Activated naive CD4-positive, alpha-beta T cell treated with anti-CD3 and anti-CD28 coated beads, Interleukin-2, amount 10 ng/mL, durations not matched to agents 7 days and 5 days (primary cell): ENCODE measurements at places on chromosomes 3 and 15.
A peak's percentile ranks its signal among the peaks of the same experiment; 100 is the strongest.

DNA sequence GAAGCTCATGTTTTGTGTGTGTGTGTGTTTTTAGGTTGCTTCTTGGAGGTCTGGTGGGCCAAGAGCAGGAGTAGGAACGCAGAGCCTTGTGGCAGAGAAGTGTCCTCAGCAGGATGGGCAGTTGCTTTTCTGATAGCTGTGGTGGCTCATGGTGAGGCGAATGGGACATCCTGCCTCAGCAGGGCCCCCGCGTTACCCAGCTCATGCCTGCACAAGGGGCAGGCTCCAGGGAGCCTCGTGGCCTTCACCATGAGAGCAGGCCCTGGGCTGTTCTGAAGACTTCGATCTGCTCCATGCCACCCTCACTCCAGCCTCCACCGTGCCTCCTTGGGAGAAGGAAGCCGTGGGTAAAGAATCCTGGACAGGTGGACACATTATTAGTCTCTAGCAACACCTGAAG is 33.4 kb upstream of the CTXND1 start:
- no peak for DNase-seq

GRCh38 chr3:40602778-40603385 is 78.1 kb downstream of the ZNF621 start:
- DNase-seq, result no peak

GRCh38 chr3:138725116-138725515 is 109.6 kb downstream of the PIK3CB start:
- no peak for DNase-seq

GRCh38 chr3:195154793-195155535 is 116.0 kb downstream of the XXYLT1 start:
- no peak for DNase-seq

DNA sequence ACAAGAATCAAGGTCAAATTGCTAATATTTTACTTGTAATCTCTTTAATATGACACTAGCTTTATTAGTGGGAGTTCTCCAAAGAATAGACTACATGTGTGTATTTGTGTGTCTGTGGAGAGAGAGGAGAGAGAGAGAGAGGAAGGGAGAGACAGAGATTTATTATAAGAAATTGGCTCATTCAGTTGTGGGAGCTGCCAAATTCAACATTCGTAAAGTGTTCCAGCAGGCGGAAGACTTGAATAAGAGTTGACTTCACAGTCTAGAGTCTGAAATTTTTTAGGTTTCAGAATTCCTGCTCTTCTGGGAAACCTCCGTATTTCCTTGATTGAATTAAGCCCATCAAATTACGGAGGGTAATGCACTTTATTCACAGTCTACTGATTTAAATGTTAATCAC is 4.7 kb upstream of the CLDN1 start:
- DNase-seq, result no peak

DNA sequence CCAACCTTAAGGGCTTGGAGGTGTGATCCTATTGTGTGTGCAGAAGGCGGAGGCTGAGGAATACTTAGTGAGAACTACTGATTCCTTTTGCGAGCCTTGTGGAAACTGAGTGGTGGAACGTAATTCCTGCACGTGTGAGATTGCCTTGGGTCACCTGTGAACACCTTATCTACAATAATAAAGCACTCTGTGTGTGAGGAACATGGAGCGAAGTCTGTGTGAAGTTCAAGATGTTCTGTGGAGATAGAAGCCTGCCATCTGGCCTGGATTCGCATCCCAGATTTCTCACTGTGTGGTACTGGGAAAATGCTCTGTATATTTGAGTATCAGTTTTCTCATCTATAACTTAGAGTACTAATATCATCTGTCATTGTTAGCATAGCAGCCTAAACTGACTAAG is 179.5 kb upstream of the PDZRN3 start:
- no peak for DNase-seq

- no peak for DNase-seq
These were observed 2.4 kb upstream of the CYP1A1 start for GRCh38 chr15:74727727-74728126.

GRCh38 chr15:99631255-99631654 is 65.5 kb downstream of the MEF2A start:
- no peak for DNase-seq

DNA sequence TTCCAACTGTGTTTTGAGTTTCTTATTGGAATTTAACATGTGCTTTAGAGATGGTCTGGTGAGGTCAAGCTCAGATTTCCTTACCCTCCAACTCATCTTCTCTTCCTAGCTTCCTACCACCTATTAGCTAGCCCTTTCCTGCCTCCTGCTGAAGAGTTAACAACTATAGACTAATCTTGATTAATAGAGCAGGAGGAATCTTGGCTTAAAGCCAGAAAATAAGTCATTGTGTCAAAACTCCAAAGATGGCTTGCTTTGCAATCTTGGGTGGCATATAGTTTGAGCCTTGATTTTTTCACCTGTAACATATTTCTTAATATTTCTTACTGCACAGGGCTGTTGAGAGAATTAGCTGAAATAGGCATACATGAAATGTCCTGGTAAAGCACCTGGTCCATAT is 27.3 kb downstream of the BCL2L10 start:
- DNase-seq, result no peak

GRCh38 chr3:117603097-117603496 is 893.5 kb downstream of the TUSC7 start:
- DNase-seq, result no peak

- no peak for DNase-seq
These were observed 96.9 kb downstream of the THSD4 start for GRCh38 chr15:71212146-71212545.

- no peak for DNase-seq
These were observed 1.8 kb upstream of the TGFBR2 start for GRCh38 chr3:30604558-30604957.

DNA sequence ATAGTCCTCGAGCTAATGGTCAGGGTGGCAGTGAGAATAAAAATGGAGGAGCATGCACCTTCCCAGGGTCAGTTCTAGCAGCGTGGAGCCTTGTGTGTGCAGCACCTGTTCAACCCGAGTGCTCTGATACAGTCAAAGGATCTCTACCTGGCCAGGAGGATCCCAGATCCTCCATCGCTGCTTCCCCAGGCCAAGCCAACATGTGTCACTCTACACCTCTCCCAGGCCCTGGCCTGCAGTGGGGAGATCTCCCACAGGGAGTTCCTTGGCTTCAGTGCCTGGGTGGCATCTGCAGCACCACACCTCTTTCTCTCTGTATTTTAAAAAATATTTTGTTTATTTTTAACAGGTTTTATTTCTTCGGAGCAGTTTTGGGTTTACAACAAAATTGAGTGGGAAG is 414.8 kb upstream of the C2CD4B start:
- DNase-seq, result no peak

- DNase-seq, result no peak
These were observed 27.4 kb downstream of the SMAD6 start for GRCh38 chr15:66729331-66729951.

GRCh38 chr3:182252802-182253201 is 540.5 kb upstream of the ATP11B start:
- DNase-seq, result no peak

GRCh38 chr3:153640689-153641665 is 479.0 kb downstream of the RAP2B start:
- DNase-seq, result no peak

GRCh38 chr3:36063992-36064391 is 316.3 kb upstream of the STAC start:
- no peak for DNase-seq

GRCh38 chr15:23518104-23518503 is 47.4 kb upstream of the MKRN3 start:
- no peak for DNase-seq

DNA sequence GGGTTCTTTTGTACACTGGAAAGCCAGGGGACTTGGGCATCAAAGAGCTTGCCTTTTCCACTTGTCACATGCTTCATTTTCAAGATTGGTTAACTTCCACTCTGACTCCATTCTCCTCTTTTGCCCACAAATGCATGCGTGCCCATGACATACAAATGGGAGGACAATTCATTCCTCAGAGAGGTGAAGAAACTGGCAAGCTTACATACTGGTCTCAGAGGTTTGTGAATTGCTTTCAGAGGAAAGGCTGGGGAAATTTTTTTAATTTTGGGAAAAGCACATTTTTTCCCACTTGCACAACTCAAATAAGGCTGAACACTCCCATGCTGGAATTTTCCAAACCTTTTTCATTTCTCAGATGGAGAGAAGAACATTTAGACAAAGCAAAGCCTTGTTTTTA is 20.9 kb upstream of the AMOTL2 start:
- DNase-seq, result no peak

DNA sequence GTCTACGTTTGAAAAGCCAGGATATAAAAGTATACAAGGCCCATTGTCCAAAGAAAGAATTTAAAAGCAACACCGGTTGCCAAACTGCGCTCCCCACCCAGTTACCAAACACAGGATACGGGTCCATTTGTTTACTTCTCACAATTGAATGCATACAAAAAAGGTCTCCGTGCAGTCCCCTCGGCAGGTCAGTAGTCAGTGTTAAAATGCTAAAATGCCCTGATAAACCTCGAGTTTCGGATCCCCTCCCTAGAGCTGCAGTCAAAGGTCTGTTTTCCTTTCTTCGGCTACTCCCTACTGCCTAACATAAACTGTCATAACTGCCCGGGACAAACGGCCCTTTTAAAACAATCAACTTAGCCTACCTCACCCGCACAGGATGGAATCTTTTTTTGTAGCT is 534.6 kb downstream of the FOXP1 start:
- DNase-seq, result no peak

DNA sequence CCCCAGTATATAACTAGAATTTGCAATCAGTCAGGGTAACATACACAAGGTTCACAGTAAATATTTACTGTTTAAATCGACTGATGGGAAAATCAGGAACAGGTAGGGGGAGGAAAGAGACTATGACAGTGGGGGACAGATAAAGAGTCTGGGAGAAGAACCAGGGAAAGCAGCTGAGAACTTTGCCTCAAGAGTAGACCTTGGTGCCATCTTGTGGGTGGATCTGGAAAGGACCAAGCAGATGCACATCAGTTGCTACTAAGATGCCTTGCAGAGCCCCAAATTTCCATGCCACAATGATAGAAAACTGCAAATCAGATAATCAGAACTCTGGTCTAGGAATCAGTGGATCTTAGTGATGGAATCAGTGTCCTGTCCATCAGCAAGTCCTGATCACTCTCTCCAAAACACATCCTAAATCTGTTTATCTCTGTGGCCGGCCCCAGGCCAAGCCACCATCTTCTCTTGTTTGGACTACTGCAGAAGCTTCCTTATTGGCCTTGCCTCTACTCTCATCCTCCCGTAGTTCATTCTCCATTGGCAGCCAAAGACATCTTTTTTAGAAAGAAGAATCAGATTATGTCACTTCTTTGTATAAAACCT is 62.7 kb downstream of the PDE8A start:
- peak; percentile 64 for DNase-seq

DNA sequence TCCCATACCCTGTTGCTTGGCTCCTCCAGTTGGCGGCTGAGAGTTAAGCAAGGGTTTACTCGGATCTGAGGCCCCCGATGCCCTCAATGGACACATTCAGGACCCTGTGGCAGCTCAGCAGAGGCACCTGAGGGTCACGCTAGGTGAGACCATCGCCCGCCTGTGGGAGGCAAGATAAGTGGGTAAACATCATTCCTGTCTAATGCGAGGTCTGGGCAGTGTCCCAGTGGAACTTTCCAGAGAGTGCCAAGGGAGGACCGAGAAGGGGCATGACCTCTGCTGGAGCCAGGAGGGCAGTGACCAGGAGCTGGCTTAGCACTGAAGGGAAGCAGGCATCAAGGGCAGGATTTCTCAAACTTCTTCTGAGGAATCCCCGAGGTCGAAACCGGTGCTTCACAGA is 65.4 kb upstream of the SEC61A1 start:
- no peak for DNase-seq

DNA sequence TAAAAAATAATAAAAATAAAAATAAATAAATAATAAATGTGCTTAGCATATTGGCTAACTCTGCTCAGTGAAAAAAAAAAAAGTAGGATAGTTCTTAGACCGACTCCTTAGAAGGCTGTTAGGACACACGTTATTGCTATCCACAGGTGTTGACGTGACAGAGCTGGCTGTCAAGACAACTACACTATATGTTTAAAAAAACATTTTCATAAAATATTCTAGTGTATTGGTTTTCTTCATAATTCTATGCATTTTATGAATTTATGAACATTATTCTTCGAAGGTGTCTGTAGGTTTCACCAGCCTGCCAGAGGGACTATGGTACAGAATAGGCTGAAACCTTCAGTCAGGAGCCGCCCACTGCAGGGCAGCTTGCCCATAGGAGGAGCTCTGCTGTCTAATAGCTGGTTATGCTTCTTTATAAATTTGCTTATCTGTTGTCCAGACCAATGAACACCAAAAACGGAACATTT is 9.2 kb downstream of the TM4SF1 start:
- no peak for DNase-seq

GRCh38 chr3:188608401-188608800 is 454.4 kb downstream of the LPP start:
- no peak for DNase-seq

DNA sequence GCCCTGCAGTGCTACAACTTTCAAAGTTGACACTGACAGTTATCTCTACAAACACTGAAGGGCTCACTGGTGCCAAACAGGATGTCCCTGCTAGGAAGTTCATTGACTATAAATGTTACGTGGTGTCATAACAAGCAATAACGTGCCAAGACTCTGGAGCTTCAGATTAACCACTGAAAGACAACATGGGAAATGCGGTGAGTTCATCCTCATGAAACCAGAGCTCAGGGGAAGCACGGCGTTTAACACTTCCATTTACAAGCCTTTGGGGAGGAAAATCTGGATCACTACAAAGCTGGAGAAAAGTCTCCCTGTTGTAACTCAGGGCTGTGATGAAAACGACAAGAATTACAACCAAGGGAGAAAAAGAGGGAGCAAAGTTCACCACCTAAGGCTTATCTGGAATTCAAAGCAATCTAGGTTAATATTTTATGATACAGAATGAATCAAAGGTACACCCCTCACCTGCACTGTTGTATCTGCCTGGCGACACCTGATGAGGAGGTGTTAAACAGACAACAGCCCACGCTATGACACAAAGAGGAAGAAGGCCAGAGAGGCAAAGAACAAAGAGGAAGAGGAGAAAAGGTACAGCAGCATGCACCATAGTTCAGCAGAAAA is 27.0 kb downstream of the SHQ1 start:
- DNase-seq, result peak; percentile 31

GRCh38 chr3:169297214-169297613 is 366.3 kb downstream of the MECOM start:
- no peak for DNase-seq
